ENCODE measurements at places on chromosomes 6 and 20. TPM values are rescaled to one million over a fixed set of nuclear protein-coding genes. Genes with fewer than 3 reads are reported as not detected.

- H3K36me3 ChIP-seq: no peaks in the 10 kb centered on the region
- no peaks in the 10 kb centered on the region for H3K27me3 ChIP-seq
- no peak overlapping the region for H3K27ac ChIP-seq
- DNase-seq: no peak
These were observed 595.0 kb downstream of the PTPRT start for GRCh38 chr20:42594659-42595058.

DNA sequence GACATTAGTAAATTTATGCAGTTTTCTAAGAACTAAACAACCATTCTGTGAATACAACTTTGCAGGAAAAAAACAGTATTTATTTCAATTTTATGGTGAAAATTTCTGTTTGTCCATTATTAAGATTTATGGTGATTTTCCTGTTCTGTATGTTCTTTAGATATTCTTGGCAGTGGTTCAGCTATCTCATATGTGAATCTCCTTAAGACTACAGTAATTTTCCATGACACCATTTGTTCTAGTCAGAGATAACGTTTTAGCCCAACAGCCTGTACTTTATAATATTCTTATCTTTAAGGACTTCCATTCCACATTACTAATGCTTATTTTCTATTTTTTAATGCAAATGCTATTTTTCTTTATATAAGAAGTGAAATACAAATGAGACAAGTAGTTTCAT lies 504.0 kb downstream of the RFPL4B start:
- H3K27me3 ChIP-seq: no peaks in the 10 kb centered on the region
- H3K36me3 ChIP-seq: no peaks in the 10 kb centered on the region
- H3K4me3 ChIP-seq: no peak overlapping the region
- H3K27ac ChIP-seq: no peak overlapping the region
- DNase-seq: no peak

GRCh38 chr6:4487538-4487937 lies 288.7 kb upstream of the CDYL start:
- no peak overlapping the region for H3K27ac ChIP-seq
- no peak overlapping the region for H3K4me3 ChIP-seq
- no peaks in the 10 kb centered on the region for H3K36me3 ChIP-seq
- no peaks in the 10 kb centered on the region for H3K27me3 ChIP-seq
- H3K4me1 ChIP-seq: no peaks in the 10 kb centered on the region

DNA sequence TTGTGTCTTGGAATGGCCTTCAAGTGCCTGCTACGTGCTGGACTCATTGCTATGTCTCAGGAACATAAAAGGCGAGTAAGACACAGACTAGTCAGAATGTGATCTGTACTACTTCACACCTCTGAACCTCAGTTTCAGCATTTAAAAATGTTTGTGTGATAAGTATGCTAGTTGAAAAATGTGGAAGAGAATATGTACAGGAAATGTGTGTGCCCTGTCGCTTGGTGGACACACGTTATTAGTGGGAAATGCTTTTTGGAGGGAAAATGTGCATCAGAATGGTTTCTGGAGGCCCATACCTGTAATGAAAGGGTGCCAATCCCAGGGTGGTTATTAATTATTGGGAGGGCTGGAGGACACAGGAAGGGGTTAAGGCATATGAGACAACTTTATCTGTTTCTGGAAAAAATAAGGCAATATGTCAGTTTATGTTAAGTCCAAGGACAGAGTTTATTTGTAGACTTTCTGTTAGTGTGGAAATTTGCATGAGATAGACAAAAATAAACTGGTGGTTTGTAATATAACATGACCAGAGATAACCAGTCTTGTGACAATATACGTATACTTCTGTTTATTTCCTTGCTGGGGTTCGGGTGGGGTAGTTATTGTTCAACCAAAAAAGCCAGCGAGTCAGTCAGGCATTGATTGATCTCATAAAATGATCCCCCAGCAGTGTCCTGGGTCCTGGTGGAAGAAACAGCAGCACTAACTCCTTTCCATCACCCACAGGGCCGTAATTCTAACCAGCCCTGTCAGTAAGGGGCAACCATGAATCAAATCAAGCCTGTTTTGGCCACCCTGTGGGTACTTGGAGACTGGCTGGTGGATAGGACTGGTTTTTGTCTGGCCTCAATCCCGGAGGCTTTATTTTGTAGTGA lies 117.9 kb downstream of the JARID2 start:
- peaks cover 20% of the 10 kb centered on the region for H3K36me3 ChIP-seq
- peaks cover 45% of the 10 kb centered on the region for H3K4me1 ChIP-seq
- no peak overlapping the region for H3K4me3 ChIP-seq
- no peaks in the 10 kb centered on the region for H3K27me3 ChIP-seq

GRCh38 chr6:31727717-31728671 lies 1.1 kb downstream of the DDAH2 start:
- H3K4me1 ChIP-seq: peaks cover 54% of the 10 kb centered on the region
- H3K27ac ChIP-seq: peak overlapping the region; percentile 76
- peaks cover 21% of the 10 kb centered on the region for H3K36me3 ChIP-seq

- no peaks in the 10 kb centered on the region for H3K27me3 ChIP-seq
- DNase-seq: peak; percentile 97
- H3K36me3 ChIP-seq: peaks cover 69% of the 10 kb centered on the region
- peaks cover 93% of the 10 kb centered on the region for H3K4me1 ChIP-seq
- H3K27ac ChIP-seq: peak overlapping the region; percentile 99
These were observed 138.0 kb downstream of the NFATC2 start for GRCh38 chr20:51404297-51405060.

GRCh38 chr6:154606457-154606856 lies 96.0 kb upstream of the CNKSR3 start:
- H3K4me1 ChIP-seq: peaks cover 43% of the 10 kb centered on the region
- peak overlapping the region; percentile 67 for H3K27ac ChIP-seq
- H3K27me3 ChIP-seq: peaks cover 4% of the 10 kb centered on the region
- H3K4me3 ChIP-seq: peak overlapping the region; percentile 24
- H3K36me3 ChIP-seq: no peaks in the 10 kb centered on the region
- DNase-seq: peak; percentile 96

Gene TRDN
- not detected for total RNA-seq

Gene ZFP57
- not detected for total RNA-seq

Gene HCRTR2
- not detected for total RNA-seq

Gene COL11A2
- 0.69 TPM for total RNA-seq

Gene AVP
- not detected for total RNA-seq

Gene C2
- 1.0 TPM for total RNA-seq
